ENCODE measurements at places on chromosomes 4 and X.

DNA sequence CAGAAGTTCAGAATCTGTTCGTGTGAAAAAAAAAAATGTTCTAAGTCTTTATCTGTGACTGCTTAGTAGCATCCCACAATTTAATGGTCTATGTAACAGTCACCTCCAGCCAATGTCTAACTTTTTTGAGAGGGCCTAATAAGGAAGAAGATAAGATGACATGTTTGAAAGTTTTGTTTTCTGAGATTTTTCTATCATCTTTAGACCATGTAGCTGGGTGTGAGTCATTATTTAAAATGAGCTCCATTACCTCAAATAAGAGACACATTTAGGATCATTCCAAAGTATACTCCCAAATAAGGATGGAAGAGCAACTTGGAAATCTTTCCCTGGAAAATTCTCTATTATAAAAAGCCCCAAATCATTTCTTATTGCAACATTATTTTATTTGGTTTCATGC lies 28.2 kb upstream of the MCF2 start:
- DNase-seq, result peak; percentile 72

GRCh38 chrX:107747596-107748161 lies 27.9 kb downstream of the TSC22D3 start:
- DNase-seq, result peak; percentile 60

GRCh38 chrX:19739683-19740082 lies 147.7 kb downstream of the SH3KBP1 start:
- DNase-seq, result peak; percentile 74

DNA sequence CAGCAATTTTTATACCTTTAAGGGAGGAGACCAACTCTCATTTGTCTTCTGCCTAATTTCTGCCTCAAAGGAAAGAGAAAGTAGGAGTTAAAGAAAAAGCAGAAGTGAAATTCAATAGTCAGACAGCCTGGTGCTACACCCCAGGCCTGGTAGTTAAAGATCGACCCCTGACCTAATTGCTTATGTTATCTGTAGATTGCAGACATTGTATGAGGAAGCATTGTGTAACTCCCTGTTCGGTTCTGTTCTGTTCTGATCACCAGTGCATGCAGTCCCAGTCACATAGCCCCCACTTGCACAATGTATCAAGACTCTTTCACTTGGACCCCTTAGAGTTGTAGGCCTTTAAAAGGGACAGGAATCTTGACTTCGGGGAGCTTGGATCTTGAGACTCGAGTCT lies 335.9 kb upstream of the AR start:
- no peak for DNase-seq

- DNase-seq, result peak; percentile 72
These were observed 14.9 kb downstream of the IRF2 start for GRCh38 chr4:184459413-184459812.

DNA sequence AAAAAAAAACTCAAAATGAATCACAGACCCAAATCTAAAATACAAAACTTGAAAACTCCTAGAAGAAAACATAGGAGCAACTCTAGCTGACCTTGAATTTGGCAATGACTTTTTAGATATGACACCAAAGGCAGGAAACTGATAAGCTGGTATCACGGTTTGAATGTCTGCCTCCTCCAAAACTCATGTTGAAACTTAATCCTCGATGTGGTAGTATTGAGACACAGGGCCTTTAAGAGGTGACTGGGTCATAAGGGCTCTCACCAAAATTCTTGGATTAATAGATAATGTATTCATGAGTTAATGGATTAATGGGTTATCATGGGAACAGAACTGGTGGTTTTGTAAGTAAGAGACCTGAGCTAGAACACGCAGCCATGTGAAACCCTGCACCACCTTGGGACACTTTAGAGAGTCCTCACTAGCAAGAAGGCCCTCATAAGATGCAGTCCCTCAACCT lies 40.5 kb downstream of the FRYL start:
- no peak for DNase-seq

GRCh38 chr4:6548201-6548881 lies 26.6 kb upstream of the MAN2B2 start:
- DNase-seq, result peak; percentile 28

DNA sequence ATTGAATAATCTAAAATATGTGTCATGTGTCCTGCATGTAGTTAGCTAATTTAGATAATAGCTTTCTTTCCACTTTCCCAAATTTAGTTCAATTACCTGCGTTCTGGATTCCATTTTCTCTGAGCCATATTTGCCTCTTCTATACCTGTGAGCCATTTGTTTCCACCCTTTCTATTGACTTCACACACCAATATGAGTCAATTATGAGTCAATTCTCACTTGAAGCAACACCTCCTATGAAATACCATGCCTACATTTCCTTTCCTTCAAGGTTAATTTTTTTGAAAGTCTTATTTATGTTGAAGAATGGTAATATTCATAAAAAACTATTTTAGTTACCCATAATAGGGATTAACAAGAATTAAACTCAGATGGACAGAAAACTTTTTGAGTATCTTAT lies 25.8 kb downstream of the NPY2R start:
- no peak for DNase-seq

DNA sequence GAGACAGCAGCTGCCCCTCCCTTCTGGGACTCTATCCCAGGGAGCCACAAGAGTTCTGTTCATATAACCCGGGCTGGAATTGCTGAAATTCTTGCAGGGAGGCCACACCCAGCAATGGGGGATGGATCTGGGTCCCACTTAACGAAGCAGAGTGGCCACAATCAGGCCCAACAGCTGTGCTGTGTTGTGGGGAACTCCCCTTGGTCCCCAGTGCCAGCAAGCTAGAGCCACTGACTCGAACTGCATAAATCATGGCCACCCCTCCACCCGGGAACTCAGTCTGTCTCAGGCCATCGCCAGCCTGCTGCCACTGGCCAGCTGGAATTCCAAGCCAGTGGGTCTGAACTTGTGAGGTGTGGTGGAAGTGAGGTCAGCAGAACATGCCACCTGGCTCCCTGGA lies 111.1 kb downstream of the KLF8 start:
- no peak for DNase-seq

GRCh38 chr4:152776352-152776751 lies 3.2 kb downstream of the TIGD4 start:
- DNase-seq, result peak; percentile 13

- peak; percentile 51 for DNase-seq
These were observed 1.3 kb downstream of the PCDH7 start for GRCh38 chr4:30721185-30722091.
